ENCODE measurements at places on chromosomes 3 and 15. TPM values are rescaled to one million over a fixed set of nuclear protein-coding genes. Genes with fewer than 3 reads are reported as not detected.

- peaks cover 8% of the 10 kb centered on the region for H3K4me1 ChIP-seq
- DNase-seq: no peak
- H3K4me3 ChIP-seq: no peak overlapping the region
- H3K27ac ChIP-seq: no peak overlapping the region
- H3K27me3 ChIP-seq: peaks cover 2% of the 10 kb centered on the region
- H3K36me3 ChIP-seq: peaks cover 2% of the 10 kb centered on the region
These were observed 3.5 kb downstream of the DRD3 start for GRCh38 chr3:114175204-114175987.

Gene TRNT1
- total RNA-seq: 33.9 TPM

- peak; percentile 43 for DNase-seq
- no peak within 1 kb of the TSS for H3K27ac ChIP-seq
- peaks cover 59% of the 10 kb centered on the region for H3K27me3 ChIP-seq
- H3K4me1 ChIP-seq: peaks cover 4% of the 10 kb centered on the region
These were observed at the start of gene MAGI1 for GRCh38 chr3:66038726-66039589. Gene MAGI1 (minus strand): TSS chr3:66038918. CDS start chr3:66038308, 610 bp downstream.

Gene ZFYVE19
- 30.1 TPM for total RNA-seq

DNA sequence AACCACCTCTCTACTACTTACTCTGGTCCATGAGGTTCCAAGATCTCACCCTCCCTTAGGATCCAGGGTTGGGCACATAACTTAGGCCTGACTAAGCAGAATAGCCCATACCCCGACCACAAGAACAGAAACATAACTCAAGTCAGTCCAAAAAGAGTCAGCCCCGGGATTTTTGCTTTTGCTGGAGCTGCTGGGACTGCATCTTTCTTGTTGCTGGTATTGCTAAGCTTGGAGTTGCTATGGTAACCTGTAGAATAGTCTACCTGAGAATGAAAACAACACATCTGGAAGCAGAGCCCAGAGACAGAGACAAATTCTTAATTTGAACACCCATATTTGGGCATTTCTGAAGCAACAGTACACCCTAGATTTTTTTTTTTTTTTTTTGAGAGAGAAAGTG is 6.5 kb downstream of the RUBCN start:
- peaks cover 20% of the 10 kb centered on the region for H3K36me3 ChIP-seq
- no peaks in the 10 kb centered on the region for H3K27me3 ChIP-seq
- peaks cover 18% of the 10 kb centered on the region for H3K4me1 ChIP-seq

GRCh38 chr3:64685331-64685799 is 2.4 kb downstream of the ADAMTS9 start:
- no peak for DNase-seq
- peaks cover 3% of the 10 kb centered on the region for H3K4me1 ChIP-seq
- H3K27me3 ChIP-seq: peaks cover 49% of the 10 kb centered on the region
- H3K4me3 ChIP-seq: no peak overlapping the region

- H3K36me3 ChIP-seq: peaks cover 13% of the 10 kb centered on the region
- DNase-seq: peak; percentile 55
- no peaks in the 10 kb centered on the region for H3K27me3 ChIP-seq
- H3K27ac ChIP-seq: peak overlapping the region; percentile 98
- peaks cover 77% of the 10 kb centered on the region for H3K4me1 ChIP-seq
- peak overlapping the region; percentile 78 for H3K4me3 ChIP-seq
These were observed 151.2 kb downstream of the FOXP1 start for GRCh38 chr3:71432044-71432975.

Gene TJP1
- not detected for total RNA-seq

Gene CFAP100
- total RNA-seq: not detected

Gene EFCC1
- 0.23 TPM for total RNA-seq

DNA sequence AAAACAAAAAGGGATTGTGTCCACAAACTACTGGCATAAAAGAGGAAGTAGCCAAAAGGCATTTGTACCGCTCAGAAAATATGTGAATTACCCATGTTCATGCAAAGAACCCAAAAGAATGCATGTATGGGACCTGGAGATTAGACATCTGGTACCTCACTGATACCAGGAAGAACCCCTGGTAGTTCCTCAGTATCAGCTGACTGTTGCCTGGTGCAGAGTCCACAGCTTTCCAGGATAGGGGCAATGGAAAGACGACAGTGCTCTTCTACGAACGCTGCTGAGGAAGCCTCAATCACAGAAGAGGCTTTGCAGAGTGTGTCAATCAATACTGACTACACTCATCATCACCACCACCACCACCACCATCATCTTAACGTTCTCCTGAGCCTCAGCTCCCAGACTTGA is 63.3 kb downstream of the ATP8B4 start:
- H3K4me3 ChIP-seq: no peak overlapping the region
- H3K27ac ChIP-seq: no peak overlapping the region
- H3K4me1 ChIP-seq: peaks cover 25% of the 10 kb centered on the region
- H3K27me3 ChIP-seq: peaks cover 2% of the 10 kb centered on the region

GRCh38 chr15:28986108-28986507 is 100.3 kb downstream of the APBA2 start:
- H3K4me1 ChIP-seq: peaks cover 31% of the 10 kb centered on the region
- H3K27ac ChIP-seq: peak overlapping the region; percentile 78
- no peaks in the 10 kb centered on the region for H3K27me3 ChIP-seq
- DNase-seq: no peak

DNA sequence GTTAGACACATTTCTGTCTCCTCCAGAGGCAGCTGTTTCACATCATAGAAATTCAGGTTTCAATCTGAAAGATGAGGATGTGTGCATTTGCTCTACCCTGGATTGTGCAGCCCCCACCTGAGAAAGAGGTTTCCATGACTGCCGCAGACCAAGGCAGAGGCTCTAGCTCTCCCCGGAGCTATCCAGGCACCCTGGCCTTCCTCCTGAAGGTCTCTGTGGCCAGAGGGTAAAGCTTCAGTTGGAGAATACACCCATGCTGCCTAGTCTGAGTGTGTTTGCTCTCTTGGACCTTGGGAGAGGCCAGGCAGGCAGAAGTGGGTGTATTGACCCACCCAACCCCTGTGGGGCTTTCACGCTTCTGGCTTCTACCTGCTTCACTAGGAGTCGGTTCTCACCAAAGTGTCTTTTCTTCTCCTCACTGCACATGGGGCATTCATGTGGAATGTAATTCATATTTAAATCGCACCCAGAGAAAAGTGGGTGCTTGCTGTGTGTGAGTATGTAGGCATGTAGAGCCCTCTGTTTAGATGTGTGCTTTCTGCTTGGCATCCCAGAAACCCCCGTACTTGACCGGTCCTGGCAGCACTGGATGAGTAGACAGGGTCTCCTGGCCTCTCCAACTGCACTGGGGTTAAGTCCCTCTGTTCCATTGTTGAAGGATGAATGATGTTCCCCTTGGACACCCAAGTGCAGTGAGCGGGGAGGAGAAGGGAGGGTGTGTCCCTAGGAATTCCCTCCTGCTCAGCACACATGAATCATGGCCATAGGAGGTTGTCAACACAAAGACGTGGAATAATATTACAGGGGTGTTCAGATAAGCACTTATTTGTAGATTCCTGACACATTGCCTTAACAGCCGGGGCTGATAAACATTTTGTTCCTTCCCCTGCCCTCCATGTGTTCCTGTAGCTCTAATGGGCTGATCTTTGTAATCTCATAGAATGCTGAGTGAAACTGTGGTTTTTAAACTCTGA is 20.3 kb upstream of the RAB6B start:
- no peak for DNase-seq
- peaks cover 12% of the 10 kb centered on the region for H3K27me3 ChIP-seq
- H3K27ac ChIP-seq: no peak overlapping the region

Gene CCDC33
- 0.17 TPM for total RNA-seq

DNA sequence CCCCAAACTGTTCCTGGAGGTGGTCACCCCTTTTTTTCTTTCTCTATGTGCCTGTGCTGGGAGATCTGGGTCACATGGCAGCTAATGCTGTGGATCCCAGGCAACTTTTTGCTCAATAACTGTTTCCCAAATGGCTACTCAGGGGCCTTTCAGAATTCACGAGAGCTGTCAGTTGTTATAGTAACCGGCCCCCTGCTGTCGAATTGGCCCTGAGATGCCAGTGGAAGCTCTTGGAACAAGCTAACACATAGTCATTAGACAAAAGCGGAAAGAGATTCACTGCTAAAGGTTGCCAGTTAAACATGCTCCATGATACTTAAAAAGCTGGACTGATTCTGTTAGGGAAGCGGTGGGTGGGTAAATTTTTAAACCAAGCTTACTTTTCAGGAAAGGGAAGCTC is 144.1 kb downstream of the FEZF2 start:
- no peak overlapping the region for H3K27ac ChIP-seq
- no peak for DNase-seq
- H3K4me3 ChIP-seq: no peak overlapping the region
- no peaks in the 10 kb centered on the region for H3K36me3 ChIP-seq
- no peaks in the 10 kb centered on the region for H3K4me1 ChIP-seq

DNA sequence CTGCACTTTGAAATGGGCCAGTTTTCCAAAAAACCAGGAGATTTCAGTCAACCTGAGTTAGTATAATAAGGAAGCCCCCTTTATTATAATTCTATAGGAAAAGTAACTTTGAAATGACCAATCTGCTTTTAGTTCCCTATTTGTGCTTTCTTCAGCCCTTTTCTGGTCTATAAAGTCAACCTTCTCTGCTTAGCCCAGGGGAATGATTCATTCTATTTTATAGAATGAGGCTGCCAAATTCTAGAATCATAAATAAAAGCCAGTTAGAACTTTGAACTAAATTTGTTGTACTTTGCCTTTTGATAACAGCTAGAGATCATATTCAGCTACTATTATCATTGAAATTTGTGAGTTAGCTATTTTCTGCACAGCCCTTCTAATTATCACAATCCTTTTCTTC is 24.7 kb downstream of the CIP2A start:
- no peaks in the 10 kb centered on the region for H3K4me1 ChIP-seq
- no peak overlapping the region for H3K27ac ChIP-seq
- DNase-seq: no peak
- no peak overlapping the region for H3K4me3 ChIP-seq
- H3K36me3 ChIP-seq: peaks cover 32% of the 10 kb centered on the region

Measured in activated naive CD8-positive, alpha-beta T cell treated with anti-CD3 and anti-CD28 coated beads, Interleukin-2, amount 10 ng/mL, durations not matched to agents 7 days and 5 days (primary cell).